ENCODE measurements at places on chromosomes 7 and 10.
A peak's percentile ranks its signal among the peaks of the same experiment; 100 is the strongest.

- H3K36me3 ChIP-seq, result no peaks in the 10 kb centered on the region
- no peak for DNase-seq
- no peaks in the 10 kb centered on the region for H3K27me3 ChIP-seq
- H3K27ac ChIP-seq, result no peak overlapping the region
These were observed 203.0 kb upstream of the KLF14 start for GRCh38 chr7:130937016-130937415.

DNA sequence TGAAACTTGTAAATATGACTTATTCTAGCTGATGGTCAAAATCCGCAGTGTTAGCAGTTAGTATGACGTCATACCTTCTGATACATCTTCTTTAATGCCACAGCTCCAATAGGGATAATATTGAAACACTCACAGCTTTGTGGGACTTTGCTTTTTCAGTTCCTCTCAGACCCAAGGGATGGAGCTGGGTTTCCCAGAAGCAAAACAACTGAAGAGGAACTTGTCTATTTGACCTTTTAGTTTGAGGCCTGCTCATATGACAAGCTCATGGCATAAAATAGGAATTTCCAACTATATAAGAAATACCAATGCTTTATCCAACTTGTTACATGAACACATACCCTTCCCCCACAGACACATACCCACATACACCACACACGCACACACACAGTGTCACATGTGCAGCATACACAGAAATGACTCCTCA lies 31.6 kb upstream of the C10orf67 start:
- H3K4me3 ChIP-seq, result no peak overlapping the region
- H3K27me3 ChIP-seq, result no peaks in the 10 kb centered on the region
- H3K36me3 ChIP-seq, result no peaks in the 10 kb centered on the region

- no peak for DNase-seq
- peak overlapping the region; percentile 16 for H3K27ac ChIP-seq
- peaks cover 40% of the 10 kb centered on the region for H3K4me1 ChIP-seq
These were observed 224.2 kb upstream of the LYZL1 start for GRCh38 chr10:29064680-29065079.

- H3K27ac ChIP-seq, result peak overlapping the region; percentile 98
- no peaks in the 10 kb centered on the region for H3K27me3 ChIP-seq
- peak overlapping the region; percentile 100 for H3K4me3 ChIP-seq
- H3K4me1 ChIP-seq, result peaks cover 19% of the 10 kb centered on the region
These were observed 2.5 kb downstream of the TRIM8 start for GRCh38 chr10:102646610-102647442.

- H3K27me3 ChIP-seq, result no peaks in the 10 kb centered on the region
- no peak for DNase-seq
- H3K36me3 ChIP-seq, result peaks cover 23% of the 10 kb centered on the region
- peak overlapping the region; percentile 99 for H3K27ac ChIP-seq
- peaks cover 21% of the 10 kb centered on the region for H3K4me1 ChIP-seq
These were observed 329 bp downstream of the NOLC1 start for GRCh38 chr10:102152545-102152890.

- H3K4me1 ChIP-seq, result peaks cover 12% of the 10 kb centered on the region
- H3K4me3 ChIP-seq, result no peak overlapping the region
- no peaks in the 10 kb centered on the region for H3K27me3 ChIP-seq
- H3K36me3 ChIP-seq, result no peaks in the 10 kb centered on the region
- peak overlapping the region; percentile 33 for H3K27ac ChIP-seq
- no peak for DNase-seq
These were observed 7.8 kb downstream of the ABLIM1 start for GRCh38 chr10:114650266-114650665.

DNA sequence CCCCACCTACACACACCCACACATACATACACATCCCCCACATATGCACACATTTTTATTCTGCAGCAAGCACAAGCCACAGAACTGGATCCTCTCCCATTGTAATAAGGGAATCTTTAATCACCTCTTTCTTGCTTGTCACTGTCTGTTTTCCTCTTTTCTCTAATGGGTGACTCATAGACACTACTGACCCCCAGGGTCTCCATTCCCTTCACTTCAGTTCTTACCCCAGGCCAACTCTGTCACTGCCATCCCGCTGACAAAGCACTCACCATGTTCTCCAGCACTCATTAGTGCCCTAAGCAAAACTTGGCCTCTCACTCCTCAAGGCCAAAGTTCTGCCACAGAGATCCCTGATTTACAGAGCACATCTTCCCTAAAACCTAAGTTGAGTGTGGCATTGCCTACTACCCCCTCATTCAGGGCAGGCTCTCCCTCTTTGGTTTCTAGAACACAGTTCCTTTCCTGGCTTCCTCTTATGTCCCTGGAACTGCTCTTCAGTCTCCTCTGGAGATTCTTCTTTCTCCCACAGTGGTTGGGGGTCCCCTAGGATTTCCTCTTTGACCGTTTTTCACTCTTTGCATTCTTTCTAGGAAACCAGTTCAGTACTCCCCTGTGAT lies 39.6 kb upstream of the INHBA start:
- no peak overlapping the region for H3K4me3 ChIP-seq
- H3K36me3 ChIP-seq, result peaks cover 4% of the 10 kb centered on the region
- peaks cover 5% of the 10 kb centered on the region for H3K27me3 ChIP-seq
- no peak for DNase-seq
- no peak overlapping the region for H3K27ac ChIP-seq
- peaks cover 4% of the 10 kb centered on the region for H3K4me1 ChIP-seq

DNA sequence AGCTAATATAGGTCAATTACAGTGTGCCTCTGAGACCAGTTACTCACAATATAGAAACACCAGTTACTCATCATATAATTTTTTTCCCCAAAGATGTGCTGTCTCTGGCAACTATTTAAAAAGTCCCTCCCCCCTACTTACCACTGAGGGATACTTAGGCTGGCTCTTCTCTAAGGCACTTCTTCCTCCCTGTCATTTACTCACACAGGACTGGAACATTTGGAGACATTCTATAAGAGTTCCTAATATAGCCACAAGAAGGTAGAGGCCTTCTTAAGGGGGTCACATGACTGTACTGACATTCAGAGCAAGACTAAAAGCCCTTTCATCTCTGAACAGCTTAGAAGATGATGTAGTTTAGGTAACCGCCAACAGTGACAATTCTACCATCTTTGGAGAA lies 44.4 kb upstream of the SLIT1 start:
- no peaks in the 10 kb centered on the region for H3K4me1 ChIP-seq
- H3K36me3 ChIP-seq, result peaks cover 16% of the 10 kb centered on the region
- no peak for DNase-seq
- no peaks in the 10 kb centered on the region for H3K27me3 ChIP-seq
- no peak overlapping the region for H3K27ac ChIP-seq

GRCh38 chr10:94402843-94403379 lies 570 bp downstream of the TBC1D12 start:
- H3K27ac ChIP-seq, result no peak overlapping the region
- H3K4me1 ChIP-seq, result peaks cover 4% of the 10 kb centered on the region
- H3K27me3 ChIP-seq, result no peaks in the 10 kb centered on the region
- no peaks in the 10 kb centered on the region for H3K36me3 ChIP-seq
- H3K4me3 ChIP-seq, result no peak overlapping the region

DNA sequence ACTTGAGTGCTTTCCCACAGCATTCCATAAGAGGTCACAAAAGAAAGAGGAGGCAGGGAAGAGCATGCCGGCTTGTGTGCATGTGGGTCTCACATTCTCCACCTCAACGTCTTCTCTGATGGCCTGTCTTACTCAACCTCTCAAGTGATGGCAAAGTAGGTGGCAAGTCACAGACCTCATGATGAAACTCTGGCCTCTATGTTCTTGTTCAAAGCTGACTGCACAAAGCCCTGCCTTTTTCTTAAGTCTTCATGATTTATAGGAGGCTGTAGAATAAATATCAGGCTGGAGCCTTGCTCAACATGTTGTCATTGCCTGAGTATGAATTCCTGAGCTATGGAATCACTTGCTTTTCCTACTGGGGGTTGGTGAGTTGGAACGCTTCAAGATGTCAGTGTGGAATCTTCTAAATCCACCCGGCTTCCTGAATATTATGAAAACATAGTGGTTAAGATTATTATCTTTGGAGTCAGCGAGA lies 213.6 kb upstream of the INHBA start:
- DNase-seq, result no peak
- no peak overlapping the region for H3K27ac ChIP-seq
- H3K4me3 ChIP-seq, result no peak overlapping the region
- no peaks in the 10 kb centered on the region for H3K36me3 ChIP-seq
- peaks cover 7% of the 10 kb centered on the region for H3K27me3 ChIP-seq

GRCh38 chr10:127013211-127013656 lies 108.0 kb downstream of the DOCK1 start:
- peak overlapping the region; percentile 42 for H3K27ac ChIP-seq
- H3K4me1 ChIP-seq, result peaks cover 33% of the 10 kb centered on the region
- H3K4me3 ChIP-seq, result no peak overlapping the region

All from type B pancreatic cell (in vitro differentiated cells).